ENCODE measurements at places on chromosomes 7 and 10.
A peak's percentile ranks its signal among the peaks of the same experiment; 100 is the strongest.

DNA sequence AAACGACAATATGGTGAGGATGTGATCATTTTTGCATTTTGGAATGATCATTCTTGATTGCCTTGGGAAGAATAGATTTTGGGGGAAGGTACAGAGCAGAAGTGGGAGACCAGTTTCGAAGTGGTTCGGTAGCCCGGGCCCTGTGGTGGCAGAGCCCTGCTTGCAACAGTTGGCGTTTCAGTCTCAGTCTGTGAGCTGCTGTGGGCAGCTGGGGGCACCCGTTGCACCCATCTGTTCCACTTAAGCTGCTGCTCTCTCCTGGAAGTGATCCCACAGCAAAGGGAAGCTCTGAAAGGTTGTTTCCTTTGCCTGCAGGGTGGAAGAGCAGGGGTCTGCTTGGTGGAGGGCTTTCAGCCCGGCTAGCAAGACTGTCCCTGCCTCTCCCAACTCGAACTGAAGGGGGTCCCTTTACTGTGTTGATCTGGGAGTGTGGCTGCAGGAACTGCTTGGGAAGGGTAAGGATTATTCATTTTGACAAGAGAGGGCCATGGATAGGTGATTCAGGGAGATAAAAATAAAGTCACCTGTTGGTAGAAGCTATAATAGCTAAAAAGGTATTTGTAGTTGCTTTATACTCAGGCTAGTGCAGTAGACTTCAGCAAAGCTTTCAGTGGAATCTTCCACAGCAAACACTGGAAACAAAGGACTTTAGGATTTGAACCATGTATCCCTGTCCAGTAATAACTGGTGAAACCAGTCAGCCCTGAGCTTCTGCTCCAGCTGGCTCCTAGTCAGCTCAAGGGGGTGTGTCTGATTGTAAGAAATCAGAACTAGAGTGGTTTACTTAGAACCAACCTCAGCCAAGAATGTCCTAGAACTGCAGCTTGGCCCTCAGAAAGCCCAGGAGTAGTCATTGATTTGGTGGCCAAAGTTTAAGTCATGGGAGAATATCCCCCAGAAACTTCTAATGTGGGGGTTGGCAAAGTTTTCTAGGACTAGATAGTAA is 53.1 kb upstream of the PDCD4 start:
- no peak for DNase-seq

DNA sequence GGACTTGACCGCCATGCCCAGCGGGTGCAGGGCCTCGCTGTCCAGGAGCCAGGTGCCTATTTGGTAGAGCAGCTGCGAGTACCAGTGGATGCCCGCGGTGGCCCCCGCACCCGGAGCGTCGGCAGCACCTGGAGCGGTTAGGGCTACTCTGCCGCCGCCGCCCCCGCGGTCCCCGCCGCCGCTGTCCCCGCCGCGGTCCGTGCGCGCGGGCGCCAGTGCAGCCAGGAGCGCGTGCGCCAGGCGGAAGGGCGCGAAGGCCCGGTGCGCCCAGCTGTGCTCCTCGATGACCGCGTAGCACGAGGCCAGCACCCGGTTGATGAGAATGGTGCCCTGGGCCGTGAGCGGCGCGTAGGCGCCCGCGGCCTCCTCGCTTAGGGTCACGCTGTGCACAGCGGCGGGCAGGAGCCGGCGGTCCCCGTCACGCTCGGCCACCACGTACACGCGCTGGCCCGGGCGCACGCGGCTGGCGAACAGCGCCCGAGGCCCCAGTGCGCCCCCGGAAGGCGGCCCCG is 9.3 kb downstream of the SHH start:
- DNase-seq = no peak

GRCh38 chr7:99121496-99122021 is 22.3 kb downstream of the SMURF1 start:
- DNase-seq = no peak

- DNase-seq = no peak
Measured at GRCh38 chr7:48595756-48596155, 328.6 kb upstream of the CDC14C start.

GRCh38 chr7:151060416-151061212 is 1.2 kb downstream of the SLC4A2 start:
- DNase-seq = no peak

DNA sequence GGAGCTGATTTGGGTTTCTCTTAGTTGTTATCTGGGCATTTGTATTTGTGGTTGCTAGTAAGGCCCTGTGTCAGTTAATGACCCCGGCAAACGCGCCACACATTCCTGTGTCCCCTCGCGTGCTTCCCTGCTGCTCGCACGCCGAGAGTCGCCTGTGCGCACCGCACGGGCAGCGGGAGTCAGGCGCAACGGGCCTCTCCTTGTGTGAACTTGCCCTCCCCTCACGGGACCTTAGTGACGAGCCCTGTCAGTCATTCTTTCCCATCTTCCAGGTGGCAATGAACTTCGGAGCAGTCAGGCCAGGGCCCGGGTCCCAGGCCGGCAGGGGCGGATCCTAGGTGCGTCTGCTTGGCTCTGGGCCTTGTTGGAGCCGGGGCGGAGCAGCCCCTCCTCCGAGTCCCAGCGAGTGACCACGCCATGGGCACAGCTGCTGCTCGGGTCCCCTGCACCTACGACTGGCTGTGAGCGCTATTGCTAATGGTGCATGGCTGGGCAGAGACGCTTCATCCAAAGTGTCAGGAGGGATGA is 12.4 kb upstream of the PRKAR1B start:
- peak; percentile 44 for DNase-seq

GRCh38 chr10:11893749-11894278 is 70.7 kb downstream of the PROSER2 start:
- no peak for DNase-seq

- no peak for DNase-seq
Measured at GRCh38 chr7:117322741-117323304, at the start of gene WNT2. WNT2 (minus strand) TSS chr7:117323058; CDS start chr7:117322989, 69 bp downstream.

GRCh38 chr10:50968386-50969091 is 83.1 kb upstream of the A1CF start:
- DNase-seq = no peak

DNA sequence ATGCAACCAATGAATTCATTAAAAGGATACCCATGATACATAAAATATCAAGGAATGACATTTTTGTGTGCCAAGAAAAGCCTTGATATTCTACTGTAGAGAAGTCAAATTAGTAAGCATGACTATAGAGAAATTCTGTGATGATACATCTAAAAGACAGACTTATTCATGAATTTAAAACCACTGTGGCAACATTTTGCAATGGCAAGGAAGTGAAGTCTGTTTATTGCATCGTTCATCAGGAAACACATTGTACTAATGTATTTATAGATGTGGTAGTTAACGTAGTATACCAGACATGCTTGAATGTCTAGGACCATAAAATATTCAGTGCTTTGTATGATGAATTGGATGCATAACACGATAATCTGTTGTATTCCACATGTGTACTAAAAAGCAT is 9.3 kb upstream of the CLEC5A start:
- DNase-seq = no peak

DNA sequence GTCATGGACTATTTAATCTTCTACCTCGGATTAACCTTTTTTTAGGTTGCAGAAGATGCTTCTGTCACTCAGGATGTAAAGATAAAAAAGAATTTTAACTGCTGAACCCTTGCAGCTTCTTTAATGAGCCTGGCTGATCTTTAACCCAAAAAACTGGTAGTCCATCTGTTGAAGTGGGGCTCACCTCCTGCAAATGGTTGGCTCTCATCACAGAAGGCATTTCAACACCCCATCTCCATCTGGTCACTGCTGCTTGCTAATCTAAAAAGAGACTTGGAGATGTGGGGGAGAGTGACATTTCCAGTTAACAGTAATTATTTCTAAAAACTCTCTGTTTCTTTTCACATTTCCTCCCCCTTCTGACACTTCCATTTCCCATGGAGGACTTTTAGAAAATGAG is 208.6 kb downstream of the LHFPL3 start:
- DNase-seq = no peak

GRCh38 chr10:61627266-61627665 is 35.5 kb upstream of the CABCOCO1 start:
- DNase-seq = no peak

DNA sequence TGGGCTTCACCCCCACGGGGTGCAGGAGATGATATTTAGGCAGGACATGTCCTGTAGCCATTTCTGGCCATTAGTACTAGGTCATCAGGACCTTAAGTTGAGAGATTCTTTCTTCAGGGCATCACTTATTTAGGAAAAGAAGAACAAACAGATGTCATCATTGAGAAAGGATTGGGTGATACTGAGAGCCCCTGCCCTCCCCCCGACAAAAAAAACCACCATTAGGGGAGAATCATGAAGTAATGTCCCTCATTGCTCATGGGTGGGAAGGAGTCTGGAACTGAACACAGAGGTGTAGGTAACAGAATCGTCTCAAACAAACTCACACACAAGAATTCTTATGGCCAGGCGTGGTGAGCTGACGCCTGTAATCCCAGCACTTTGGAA is 6.4 kb upstream of the ORAI2 start:
- no peak for DNase-seq

DNA sequence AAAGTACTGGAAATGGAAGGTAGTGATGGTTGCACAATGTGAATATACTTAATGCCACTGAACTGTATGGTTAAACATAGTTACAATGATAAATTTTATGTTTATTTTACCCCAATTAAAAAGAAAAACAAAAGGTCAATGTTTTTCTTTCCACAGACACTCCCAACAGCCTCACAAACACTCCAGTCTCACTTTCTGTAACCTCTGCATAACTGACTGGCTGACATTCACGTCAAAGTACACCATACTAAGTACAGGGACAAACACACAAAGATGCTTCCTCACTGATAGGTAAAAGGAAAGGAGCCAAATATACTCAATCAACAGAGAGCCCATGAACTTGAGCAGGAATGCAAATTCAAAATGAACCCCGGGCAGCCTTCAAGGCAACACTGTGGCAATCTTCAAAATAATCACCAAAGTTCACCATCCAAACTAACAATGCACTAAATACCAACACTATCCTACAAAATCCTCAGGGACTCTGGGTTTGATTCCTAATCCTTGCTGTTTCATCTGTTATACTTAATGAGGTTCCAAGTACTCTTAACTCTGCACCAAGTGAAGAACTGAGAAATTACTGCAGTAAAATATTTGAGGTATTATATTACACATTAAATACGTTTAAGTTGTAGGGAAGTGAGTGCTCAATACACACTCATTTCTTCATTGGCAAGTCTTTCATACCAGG is 90.8 kb downstream of the ARMH3 start:
- DNase-seq = no peak

- DNase-seq = no peak
Measured at GRCh38 chr10:52652431-52653262, 119.9 kb downstream of the MBL2 start.

GRCh38 chr10:12667052-12667451 is 317.7 kb downstream of the CAMK1D start:
- DNase-seq = no peak

DNA sequence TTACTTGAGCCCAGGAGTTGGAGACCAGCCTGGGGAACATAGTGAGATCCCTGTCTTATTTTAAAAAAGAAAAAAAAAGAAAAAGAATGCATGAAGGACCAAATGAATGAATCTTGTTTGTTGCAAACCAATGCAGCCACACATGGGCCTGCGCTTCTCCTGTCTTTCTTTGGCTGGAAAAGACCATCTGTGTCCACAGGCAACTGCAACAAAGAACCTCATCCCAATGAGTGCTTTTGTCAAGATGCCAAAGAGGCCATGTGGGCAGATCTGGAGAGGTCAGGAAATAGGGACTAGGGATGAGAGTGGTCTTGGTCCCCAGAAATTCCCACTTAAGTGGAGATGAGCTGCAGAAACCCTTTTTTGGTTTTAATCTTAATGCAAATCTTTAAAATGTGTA is 49.8 kb upstream of the DUSP5 start:
- DNase-seq = peak; percentile 7

DNA sequence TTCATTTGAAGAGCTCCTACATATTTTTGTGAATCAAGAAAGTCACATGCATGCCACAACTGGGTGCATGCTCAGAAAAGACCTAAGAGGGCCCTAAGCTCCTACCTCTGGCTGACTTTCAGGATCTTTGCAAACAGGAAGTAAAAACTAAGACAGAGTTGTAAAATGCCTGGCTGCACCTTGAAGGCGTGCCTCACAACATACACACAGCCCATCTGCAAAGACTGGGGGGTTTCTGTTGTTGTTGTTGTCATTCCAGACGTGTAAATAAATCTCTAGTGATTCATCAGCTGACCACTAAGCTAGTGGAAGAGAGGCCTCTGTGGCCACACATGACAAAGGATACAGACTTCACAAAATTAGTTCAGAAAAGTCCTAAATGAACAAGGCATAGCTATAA is 31.8 kb downstream of the SMURF1 start:
- no peak for DNase-seq

GRCh38 chr7:37961251-37961650 is 40.8 kb downstream of the EPDR1 start:
- DNase-seq = no peak

- DNase-seq = no peak
Measured at GRCh38 chr10:28664369-28664740, 13.0 kb upstream of the BAMBI start.

DNA sequence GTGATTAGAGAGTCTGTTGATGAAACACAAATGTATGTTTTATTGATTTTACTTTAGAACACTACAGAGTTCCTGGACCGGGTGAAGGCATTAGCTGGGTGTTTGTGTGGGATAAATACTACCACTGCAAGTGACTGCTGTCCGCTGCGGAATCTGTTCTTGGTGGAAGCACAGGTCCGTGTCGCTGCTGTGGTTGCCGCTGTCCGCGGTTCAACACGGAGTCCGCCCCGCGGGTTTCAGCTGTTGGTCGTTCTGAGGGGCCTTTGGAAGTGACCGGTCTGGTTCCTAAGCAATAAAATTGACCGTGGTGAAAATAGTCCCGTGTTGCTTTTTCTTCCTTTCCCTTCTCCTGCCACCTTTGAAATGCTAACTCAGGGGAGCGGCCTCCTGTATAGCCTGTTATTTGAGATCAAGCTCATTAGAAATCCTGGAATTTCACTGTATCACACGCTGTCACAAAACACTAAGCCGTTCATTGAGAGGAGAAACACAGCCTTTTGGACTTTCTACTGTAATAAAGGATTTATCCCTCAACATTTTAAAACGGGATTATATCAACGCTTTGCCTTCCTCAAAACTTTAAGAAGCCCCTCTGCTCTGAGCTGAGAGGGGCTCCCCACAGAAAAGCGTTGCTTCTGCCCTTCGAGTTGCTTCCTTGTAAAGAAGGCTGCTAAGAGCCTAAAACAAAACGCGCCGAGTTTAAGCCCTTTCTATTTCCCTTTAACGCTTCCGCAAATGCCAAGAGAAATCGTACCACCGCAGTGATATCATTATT is 2.6 kb downstream of the NKX6-2 start:
- DNase-seq = no peak

- DNase-seq = no peak
Measured at GRCh38 chr10:55803055-55803454, 558.0 kb downstream of the ZWINT start.

GRCh38 chr7:91267171-91267955 is 3.1 kb downstream of the FZD1 start:
- no peak for DNase-seq

- peak; percentile 88 for DNase-seq
Measured at GRCh38 chr7:2019711-2020511, 212.8 kb downstream of the MAD1L1 start.

GRCh38 chr10:22621726-22622125 is 92.7 kb downstream of the PIP4K2A start:
- no peak for DNase-seq

Data from suprapubic skin (tissue), 4 donors.